Stimulated activated CD4-positive, alpha-beta T cell treated with anti-CD3 and anti-CD28 coated beads, Interleukin-15, amount 100 ng/mL, for 24 hours (primary cell): ENCODE measurements at places on chromosomes 13 and 19.

DNA sequence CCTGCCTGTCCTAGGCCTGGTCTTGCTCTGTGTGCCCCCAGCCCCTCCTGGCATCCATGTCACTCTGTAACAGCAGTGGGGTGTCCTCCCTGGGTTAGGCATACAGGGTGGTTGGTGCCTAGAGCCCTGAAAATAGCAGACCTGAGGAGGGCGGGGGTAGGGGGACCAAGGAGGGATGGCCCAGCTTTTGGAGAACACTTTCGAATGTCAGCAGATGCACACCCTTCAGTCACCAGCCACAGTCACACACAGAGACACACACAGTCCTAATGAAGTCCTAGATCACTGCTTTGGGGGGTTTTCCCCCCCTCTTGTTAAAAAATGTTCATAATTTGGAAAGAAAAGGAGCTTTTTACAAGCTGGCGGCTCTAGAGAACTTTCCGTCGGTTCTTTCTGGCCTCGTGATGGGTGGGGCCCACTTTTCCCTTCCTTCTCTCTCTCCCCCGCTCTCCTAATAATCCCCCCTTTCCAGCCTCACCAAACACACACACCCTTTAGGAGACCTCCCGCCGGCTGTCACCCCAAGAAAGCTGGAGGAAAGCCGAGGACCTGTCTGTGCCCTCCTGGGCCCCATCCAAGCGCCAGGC is 47.9 kb downstream of the LYL1 start:
- DNase-seq = no peak

DNA sequence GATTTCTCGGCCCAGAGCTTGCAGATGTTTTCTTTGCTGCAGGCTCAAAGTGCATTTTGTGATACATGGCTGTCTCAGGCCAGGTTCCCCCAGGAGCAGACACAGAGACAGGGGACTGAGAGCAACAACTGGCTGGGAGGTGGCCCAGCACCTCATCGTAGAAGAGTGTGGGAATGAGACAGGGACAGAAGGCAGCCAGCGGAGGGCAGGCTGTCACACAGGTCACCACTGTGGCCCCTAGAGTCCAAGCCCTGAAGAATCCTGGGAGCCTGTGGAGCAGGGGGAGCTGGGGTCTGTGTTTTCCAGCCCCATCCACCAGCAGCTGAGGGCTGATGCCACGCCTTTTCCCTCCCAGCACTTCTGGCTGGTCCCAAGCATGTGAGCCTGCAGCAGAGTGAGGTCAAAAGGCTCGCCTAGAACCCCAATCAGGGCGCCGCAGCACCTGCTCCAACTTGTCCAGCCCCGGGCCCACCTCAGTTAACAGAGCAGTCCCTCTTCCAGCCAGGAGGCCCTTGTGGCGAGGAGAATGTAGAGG is 723.8 kb downstream of the UQCRFS1 start:
- no peak for DNase-seq

DNA sequence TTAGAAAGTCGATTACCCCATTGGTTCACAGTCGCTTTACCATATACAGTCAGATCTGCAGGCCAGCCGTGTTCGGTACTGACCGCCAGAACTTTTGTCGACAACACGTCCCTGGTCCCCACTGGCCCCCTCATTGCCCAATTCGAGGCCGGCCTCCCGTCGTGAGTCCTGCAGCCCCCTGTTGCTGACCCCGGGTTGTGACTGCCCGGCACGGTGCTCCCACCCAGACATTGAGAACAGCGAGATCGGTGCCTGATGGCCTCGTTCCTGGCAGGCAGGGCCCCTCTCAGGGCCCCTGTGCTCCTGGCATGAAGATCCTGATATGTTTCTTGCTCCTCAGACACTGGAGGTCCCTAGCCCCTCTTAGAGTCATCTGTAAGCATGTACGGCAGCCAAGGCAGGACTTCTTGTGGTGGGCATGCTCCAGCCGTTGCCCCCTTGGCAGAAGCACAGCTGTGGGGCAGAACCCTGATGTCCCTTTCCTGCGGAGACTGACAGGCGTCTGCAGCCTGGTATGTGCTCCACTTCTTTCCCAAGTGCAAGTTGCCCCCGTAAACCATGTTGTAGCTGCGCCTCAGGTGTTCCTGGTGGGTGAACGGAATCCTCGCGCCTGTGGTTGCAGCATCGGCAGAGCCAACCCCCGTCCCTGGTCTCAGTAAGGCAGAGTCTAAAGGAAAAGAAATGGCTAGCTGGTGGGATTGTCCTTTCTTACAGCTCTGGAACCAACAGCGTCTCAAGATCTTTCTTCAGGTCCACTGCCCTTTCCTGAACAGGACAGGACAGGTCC is 123.2 kb upstream of the SPACA7 start:
- no peak for DNase-seq

DNA sequence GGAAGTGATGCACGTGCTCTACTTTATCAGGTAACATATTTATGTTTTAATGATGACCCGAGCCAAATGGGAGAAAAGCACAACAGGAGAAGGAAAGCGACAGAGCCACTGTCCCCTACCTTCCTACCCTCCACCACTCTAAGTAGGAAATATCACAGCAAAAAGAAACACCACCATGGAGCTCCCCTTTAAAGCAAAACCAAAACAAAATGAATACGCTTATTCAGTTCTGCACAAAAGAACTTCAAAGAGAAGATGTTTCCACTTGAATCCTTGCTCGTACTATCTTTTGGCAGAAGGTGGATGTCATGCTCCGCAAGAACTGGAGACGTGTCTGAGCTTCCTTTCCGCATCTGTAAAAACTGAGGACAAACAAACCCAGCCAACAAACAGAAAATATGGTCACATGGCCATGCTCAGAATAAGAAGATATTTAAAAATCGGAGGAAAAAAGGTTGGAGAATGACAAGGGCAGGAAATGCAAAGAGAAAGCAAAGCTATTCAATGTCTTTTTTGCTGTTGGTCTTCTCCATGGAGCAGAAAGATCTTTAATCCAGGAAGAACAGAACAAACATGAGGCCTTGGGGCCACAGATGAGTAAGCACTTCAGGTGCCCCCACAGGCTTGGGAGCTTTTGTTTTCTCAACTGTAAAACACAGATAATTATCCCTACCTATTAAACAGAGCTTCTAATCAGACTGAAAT is 19.5 kb downstream of the N4BP2L1 start:
- no peak for DNase-seq

DNA sequence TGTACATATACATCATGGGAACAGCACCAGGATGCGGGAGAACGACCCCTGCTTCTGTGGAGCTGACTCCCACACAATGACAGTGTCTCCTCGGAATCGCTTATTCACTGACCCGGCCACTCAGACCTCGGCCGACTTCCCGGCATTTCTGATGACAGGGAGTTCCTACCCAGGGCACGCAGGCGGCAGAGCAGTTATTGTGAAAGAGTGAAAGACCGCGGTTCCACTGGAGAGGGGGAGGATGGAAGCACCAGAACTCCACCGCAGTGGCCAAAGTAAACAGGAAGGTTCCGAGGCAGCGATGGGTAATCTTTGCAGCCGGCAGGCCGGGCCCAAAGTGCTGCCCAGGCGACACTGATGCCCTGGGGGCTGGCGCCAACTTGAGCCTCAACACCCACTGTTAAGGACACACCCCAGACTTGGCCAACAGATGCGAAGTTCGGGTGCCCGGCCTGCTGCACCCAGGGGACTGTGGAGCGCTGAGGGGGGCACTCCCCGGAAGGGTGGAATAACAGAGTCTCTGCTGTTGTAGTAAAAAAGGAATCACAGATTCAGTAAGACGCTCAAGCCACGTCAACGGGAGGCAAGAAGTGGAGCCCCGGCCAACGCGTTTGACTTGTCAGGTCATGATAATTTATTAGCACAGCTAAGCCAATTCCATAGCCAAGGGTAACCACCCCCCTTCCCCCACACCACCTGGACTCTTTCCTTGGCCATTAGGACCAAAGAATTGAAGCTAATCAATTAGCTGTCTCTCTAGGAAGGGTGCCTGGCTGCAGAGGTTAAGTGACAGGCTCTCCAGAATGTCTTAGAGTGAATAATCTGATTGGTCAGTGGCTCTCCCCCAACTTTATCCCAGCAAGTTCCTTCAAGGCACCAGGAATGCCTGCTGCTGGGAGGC is 5.8 kb downstream of the MLLT1 start:
- DNase-seq = no peak

GRCh38 chr13:92838786-92839185 is 387.8 kb upstream of the GPC6 start:
- no peak for DNase-seq

DNA sequence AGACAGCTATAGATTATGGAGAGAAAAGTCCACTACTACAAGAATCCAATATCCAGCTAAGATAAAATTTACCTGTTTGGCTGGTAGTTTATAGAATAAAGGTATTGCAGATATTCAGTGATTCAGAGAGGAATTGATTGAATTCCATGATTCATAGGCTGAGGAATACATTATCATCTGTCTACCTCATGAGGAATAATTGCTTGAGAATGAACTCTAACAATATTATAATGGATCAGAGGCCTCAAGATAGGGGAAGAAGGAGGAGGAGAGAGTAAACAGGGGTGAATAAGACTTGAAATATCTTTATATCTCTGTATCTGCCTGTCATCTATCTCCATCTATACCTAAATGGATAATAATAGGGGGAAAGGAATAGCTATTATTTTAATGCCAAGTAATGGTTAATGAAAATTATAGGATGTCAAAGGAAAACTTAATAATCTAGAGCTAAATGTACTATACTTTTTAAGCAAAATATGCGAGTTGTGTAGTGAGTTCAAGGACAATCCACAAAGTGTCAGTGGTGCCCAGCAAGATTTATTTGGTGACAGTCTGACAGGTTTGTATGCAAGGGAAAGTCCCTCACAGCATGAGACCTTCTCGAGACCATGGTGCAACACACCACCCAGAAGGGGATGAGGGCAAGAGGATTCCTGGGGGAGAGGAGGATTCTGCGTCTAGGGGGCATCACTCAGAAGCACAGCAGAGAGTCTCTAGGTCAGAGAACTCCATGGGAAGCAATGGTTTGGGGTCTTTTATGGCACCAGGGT is 224.5 kb downstream of the GPC5 start:
- DNase-seq = no peak

- peak; percentile 4 for DNase-seq
Measured at GRCh38 chr13:61880578-61881283, 465.1 kb upstream of the PCDH20 start.

- no peak for DNase-seq
Measured at GRCh38 chr19:46890423-46891170, 29.8 kb downstream of the ARHGAP35 start.

- peak; percentile 62 for DNase-seq
Measured at GRCh38 chr19:15379999-15380647, 536 bp upstream of the AKAP8 start.

- DNase-seq = no peak
Measured at GRCh38 chr19:49861107-49861506, 6.3 kb downstream of the PNKP start.

GRCh38 chr19:55461974-55462626 is 658 bp upstream of the ISOC2 start:
- no peak for DNase-seq

DNA sequence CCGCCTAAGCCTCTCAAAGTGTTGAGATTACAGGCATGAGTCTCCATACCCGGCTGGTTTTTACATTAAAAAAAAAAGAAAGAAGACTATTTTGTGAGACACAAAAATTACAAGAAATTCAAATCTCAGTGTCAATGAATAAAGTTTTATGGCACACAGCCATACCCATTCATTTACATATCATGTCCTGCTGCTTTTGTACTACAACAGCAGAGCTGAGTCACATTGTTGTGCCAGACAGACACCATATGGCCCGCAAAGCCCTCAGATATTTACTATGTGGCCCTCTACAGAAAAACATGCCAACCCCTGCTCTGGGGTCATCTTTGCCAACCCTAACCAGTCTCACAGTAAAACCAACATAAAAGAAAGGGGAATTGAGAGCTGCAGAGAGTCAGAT is 5.3 kb downstream of the SMIM7 start:
- DNase-seq = no peak

DNA sequence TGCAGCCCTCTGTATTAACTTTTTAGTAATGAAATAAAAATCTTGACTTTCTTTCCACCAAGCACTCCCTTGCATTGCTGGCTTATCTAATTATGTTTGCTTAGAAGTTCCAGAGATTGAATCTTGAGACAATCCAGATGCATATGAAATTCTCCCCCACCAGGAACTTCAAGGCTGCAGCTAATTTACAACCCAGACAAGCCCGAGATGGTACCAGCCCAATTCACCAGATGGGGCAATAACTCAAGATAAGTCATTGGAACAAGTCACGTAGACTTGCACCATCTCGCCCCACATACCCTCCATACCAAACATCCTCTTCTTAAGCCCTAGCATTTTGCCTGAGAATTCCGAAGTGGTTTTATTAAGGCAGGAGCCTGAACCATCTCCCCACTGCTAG is 29.0 kb downstream of the UTP14C start:
- no peak for DNase-seq

DNA sequence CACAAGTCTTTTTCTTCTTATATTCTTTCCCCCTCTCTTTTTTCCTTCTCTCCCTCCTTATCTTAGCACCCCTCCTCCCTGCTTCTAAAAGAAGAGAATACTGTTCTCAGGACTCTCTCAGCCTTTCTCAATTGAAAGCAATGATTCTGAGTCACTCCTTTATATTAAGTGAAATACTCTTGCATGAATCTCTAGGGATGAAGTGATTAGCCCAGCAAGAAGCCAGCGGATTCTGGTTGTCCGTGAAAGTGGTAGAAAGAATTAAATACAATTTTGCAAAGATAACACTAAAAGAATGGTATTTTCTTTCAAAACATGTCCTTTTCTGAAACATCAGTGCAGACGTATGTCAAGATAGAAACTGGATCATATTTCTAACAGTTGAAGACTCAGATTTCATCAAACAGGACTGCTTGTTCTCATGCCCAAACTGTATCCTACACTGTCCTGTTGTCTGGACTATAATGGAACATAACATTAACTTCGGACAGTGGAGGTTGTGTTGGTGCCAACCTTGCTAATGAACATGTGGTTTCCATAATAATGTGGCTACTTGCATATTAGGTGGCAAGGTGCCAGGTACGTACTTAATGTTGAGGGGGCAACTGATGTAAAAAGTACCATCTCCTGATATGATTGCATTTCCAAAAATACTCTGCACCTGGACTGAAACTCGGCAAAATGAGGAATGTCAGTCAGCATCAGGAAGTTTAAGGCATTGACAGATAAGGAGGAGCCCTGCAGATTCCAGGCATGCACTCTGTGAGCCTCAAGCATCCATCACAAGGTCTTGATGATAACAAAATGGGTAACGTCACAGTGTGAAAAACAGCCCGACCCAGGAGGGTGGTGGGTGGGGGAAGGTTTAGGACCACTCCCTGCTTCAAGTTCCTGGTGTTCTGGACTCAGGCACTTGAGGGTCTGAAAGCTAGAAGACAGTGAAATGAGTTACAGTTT is 357.2 kb downstream of the DLEU7 start:
- no peak for DNase-seq

- DNase-seq = no peak
Measured at GRCh38 chr19:5588441-5588840, 20.7 kb upstream of the TINCR start.

DNA sequence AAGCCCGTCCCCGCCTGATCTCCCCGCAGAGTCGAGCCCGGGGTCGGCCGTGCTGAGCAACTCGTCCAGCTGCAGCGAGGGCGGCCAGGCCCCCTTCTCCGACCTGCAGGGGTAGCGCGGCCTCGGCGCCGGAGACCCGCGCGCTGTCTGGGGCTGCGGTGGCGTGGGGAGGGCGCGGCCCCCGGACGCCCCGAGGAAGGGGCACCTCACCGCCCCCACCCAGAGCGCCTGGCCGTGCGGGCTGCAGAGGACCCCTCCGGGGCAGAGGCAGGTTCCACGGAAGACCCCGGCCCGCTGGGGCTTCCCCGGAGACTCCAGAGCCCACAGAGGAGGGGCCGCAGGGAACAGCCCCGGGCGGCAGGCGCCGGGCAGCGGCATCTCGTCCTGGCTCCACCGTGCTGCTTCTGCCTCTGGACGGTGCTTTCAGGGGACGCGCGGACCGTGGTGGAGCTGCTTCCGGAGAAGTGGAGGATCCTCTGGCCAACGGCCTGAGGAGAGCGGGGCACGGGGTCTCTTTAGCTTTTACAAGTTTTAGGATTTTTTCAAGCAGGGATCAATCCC is 8.8 kb upstream of the F7 start:
- DNase-seq = no peak
